ENCODE measurements at places on chromosomes 7 and 10. TPM values are rescaled to one million over a fixed set of nuclear protein-coding genes. Genes with fewer than 3 reads are reported as not detected.

DNA sequence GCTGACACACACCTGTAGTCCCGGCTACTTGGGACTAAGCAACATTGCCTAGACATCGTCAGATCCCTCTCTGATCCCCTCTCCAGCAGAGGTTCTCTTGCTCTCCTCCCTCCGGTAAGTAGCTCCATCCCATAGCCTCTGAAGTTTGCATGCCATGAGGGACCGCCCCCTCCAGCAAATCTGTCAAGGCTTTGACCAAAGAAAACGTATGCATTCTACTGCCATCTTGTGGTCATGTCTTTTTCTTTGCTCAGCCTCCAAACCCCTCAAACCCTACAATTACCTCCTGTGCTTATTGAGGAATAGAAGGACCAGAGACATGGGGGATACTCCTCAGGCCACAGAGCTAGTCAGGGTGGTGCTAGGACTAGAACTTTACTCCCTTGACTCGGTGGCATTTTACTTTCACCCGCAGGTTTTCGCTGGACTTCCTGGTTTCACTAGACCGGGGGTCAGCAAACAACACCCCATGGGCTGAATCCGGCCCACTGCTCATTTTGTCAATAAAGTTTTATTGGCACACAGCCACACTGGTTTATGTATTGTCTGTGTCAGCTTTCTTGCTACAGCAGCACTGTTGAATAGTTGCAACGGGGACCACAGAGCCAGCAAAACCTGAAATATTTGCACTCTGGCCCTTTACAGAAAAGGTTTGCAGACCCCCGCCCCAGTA lies 202.6 kb upstream of the FOXK1 start:
- no peak for DNase-seq

GRCh38 chr10:103676058-103676785 lies 179.2 kb downstream of the SH3PXD2A start:
- no peak for DNase-seq

DNA sequence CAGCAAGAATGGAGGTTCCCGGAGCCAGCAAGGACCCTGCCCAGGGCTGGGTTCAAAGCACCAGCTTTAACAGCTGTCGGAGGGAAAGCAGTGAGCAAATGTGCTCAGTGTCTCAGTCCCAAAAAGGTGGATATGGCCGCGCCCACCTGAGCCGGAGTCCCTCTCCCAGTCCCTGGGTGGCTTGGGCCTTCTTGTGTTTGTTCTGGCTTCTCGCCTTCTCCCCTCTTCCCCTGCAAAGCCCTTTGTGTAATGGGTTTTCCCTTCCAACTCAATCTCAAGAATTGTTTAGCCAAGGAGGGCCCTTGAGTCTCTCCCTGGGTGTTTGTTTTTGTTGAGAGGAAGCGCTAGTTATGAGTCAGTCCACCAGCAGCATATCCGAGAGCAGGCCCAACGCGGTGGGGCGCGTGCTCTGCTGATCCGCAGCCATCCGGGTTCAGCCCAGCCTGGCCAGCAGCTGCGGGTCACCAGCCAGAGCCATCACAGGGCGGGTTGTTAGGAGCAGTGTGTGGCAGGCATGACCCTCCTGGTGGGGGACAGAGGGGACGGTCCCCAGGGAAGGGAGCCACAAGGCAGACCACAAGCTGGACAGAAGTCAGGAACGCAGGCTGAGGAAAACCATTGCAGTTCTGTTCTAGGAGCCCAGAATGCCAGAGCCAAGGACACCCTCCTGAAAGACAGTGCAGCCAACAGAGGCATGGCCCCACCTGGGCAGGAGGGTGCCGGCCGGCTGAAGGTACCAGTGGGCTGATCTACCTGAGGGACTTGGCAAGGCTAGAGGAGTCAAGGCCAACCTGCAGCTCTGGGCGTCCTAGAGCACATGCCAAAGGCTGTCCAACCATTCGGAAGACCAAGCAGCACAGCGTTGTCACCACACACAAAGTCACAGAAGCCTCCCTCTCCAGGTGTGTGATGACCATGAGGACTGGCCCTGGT lies 21.3 kb downstream of the CALML3 start:
- DNase-seq: no peak

- DNase-seq: peak; percentile 75
Observed at GRCh38 chr10:24642921-24643678, 80.6 kb downstream of the ARHGAP21 start.

DNA sequence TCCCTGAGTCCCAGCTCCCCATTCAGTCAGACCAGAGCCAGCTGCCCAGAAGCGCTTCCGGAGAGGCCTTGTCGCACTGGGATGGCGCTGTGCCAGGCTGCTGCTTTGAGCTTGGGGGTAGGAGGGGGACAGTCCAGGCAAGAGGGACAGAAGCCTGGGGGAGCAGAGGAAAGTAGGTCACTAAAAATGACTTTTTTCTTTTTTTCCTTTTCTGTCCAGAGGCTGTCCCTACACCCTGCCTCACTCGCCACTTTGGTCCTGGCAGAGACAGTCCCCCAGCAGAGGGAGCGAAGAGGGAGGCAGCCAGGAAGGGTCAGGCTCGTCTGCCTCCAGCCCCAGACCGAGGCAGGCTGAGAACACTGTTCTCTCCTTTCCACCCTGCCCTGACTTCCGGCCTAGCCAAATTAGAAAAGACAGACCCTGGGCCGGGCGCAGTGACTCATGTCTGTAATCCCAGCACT lies 15.8 kb upstream of the TRIM8 start:
- DNase-seq: no peak

DNA sequence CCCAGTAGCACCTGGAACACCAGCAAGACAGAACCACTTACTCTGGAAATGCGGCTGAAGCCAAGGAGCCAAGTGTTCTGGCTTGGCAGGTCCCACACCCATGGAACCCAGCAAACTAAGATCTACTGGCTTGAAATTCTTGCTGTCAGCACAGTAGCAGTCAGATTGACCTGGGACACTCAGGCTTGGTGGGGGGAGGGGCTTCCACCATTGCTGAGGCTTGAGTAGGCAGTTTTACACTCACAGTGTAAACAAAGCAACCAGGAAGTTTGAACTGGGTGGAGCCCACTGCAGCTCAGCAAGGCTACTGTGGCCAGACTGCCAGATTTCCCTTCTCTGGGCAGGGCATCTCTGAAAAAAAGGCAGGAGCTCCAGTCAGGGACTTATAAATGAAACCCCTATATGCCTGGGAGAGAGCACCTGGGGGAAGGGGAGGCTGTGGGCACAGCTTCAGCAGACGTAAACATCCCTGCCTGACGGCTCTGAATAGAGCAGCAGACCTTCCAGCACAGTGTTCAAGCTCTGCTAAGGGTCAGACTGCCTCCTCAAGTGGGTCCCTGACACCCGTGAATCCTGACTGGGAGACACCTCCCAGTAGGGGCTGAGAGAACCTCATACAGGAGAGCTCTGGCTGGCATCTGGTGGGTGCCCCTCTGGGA lies 121.2 kb downstream of the MTERF1 start:
- no peak for DNase-seq

DNA sequence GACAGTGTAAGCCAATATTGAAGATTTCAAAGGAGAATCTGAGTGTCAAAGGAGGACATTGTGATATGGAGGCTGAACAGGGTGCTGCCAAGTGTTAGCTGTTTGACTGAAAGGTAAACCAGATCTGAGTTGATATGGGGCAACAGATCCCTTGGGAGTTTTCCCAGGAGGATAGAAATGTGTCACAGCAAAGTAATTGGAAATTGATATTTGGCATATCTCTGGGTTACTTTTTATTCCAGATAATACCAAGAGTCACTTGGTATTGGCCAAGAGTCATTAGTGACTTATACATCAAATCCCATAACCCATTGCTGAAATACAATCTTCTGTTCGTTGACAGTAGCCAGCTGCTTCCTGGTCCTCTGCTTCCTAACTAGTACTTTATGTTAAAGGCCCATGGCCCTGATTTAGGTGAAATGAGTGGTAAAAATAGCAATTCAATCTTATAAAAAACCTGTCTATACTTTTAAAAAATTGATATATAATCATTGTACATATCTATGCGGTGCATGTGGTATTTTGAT lies 922.9 kb downstream of the LRMDA start:
- DNase-seq: no peak

DNA sequence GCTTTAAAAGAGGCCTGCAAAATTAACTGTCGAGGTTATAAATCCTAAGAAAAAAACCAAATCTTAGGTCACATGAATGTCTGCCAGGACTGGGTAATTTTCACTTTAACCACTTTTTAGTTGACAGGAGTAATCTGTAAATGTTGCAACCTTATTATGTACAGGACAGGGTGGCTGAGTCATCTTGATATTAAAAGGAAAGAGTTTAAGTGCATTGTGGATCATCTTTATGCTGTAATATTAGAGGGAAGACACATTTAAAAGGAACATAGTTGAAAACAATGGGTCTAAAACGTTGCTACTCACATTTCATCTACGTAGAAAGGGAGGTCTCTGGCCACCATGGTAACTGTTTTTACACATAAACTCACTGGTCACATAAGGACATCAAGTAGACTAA lies 115.5 kb downstream of the LSMEM1 start:
- DNase-seq: no peak

DNA sequence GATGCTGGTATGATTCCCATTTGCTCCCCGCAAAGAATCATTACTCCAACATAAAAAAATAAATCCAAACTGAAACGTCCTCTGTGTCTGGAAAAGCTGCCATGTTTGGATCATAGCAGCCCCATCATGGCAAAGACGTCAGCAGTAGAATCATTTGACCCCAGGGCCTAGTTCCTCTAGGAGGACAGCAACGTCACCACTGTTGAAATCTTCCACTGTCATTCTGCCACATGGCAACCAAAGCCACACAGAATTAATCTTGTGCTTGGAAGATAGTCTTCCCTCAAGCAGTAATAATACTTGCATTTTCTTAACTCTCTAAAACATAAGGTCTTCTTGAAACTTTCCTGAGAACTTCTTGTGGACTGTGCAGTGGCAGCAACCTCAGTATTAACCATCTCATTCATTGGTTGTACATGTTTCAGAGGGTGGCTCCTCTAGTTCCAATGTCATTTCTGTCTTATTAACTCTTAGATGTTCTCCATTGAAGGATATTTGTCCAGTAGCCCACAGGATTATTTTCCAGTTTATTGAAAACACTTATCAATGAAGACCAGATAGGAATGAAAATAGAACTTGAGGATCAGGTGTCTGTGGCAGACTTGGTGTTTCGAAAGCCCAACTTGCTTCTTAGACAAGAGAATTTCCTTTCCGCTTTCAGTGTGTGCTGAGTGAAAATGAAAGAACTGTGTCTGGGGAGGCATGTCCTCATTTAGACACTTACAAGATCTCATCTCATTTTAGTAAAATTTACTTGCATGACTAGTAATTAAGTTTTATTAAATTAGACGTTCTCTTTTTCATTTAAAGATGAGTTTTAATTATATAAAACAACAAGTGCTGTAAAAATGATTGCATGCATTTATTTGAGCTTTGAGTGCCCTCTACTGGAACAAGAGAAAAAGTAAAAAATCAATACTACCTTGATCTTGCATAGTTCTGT lies 28.9 kb upstream of the INHBA start:
- DNase-seq: no peak

GRCh38 chr7:28207486-28208158 lies 27.0 kb upstream of the JAZF1 start:
- no peak for DNase-seq

DNA sequence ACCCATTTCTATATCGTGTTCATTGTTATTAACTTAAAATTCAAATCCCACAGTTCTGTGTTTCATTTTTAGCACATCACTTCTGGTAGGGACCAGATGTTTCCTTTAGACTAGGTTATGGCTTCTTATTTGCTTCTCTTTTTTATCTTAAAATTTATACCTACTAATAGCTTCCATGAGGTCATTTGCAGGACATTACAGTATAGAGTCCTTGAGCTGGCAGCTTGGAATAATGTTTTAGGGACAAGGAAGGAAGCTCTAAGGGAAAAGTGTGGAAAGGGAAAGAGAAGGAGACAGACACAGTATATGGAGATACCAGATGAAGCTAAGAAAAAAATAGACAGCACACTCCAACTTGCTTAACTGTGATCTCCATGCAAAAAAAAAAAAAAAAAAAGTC lies 48.8 kb upstream of the CD36 start:
- no peak for DNase-seq

The ACSL5 gene
- 2.0 TPM for total RNA-seq

The KDM7A gene
- 19.4 TPM for total RNA-seq

The CCT6A gene
- total RNA-seq: 125 TPM

The H2BK1 gene
- not detected for total RNA-seq
